Activated naive CD4-positive, alpha-beta T cell (primary cell): ENCODE measurements at places on chromosomes 4 and X.

GRCh38 chr4:7190691-7191545, 1.4 kb upstream of the SORCS2 start:
- DNase-seq: no peak

- no peak for DNase-seq
Observed at GRCh38 chrX:1205681-1206611, 6.5 kb downstream of the CRLF2 start.

DNA sequence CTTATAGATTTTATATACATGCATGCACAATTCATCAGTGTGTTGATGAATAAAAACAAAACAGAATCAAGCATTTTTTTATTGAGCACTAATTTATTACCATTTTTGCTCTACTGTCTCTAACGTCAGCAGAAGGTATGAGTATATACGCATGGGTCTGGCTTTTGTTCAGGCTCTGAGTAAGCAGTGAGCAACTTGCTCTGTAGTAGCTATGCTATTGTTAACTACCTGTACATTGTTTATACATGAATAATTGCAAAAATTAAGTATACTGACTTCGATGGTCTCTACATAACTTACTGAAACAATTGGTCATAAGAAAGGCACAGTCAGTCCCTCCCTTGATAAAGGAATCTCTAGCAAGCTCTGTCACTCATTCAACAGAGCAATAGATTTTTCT, 122.9 kb downstream of the RS1 start:
- no peak for DNase-seq

- no peak for DNase-seq
Observed at GRCh38 chr4:128670513-128670912, 139.0 kb upstream of the JADE1 start.

DNA sequence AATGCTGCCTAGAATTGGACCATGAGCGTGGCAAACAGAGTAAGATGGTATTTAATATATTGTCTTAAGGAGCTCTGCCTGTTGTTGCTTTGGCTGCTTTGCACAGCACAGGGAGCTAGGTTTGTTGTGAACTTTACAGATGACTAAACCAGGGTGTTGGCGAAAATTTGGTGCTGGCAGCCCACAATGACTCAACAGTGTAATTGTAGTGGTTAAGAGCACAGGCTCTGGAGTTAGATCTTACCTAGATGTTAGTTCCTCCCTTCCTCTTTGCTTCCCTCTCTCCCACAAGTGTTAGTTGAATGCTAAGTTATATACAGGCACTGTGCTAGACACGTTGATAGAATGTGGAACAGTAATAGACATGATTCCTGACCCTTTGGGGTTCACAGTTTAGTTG, 128.9 kb upstream of the TRPC5 start:
- no peak for DNase-seq

GRCh38 chr4:70280567-70280966, 38.2 kb downstream of the CSN3 start:
- DNase-seq: no peak

- DNase-seq: no peak
Observed at GRCh38 chrX:42398967-42399631, 378.9 kb downstream of the PPP1R2C start.

DNA sequence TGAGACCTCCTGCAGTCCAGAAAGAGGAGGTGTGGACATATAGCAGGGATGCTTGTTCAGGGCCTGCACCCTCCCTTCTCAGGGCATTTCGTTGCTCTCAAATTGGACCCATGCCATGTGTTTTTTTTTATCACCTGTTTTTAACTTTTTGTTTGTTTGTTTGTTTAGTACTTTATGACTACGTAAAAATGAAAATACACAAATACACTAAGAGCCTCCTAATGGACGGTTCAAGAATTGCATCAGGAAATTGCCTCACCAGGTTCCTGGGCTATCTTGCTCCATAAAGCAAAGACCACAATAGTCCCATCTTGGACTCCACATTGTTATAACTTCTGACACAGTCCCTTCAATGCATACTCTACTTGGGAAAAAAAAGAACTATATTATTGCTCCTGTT, 1685.9 kb upstream of the TENM3 start:
- DNase-seq: no peak

- DNase-seq: no peak
Observed at GRCh38 chrX:318068-318738, 393 bp downstream of the GTPBP6 start.

GRCh38 chr4:4981827-4982226, 37.4 kb downstream of the CYTL1 start:
- DNase-seq: no peak

GRCh38 chr4:26741491-26741871, 119.2 kb upstream of the STIM2 start:
- DNase-seq: no peak

DNA sequence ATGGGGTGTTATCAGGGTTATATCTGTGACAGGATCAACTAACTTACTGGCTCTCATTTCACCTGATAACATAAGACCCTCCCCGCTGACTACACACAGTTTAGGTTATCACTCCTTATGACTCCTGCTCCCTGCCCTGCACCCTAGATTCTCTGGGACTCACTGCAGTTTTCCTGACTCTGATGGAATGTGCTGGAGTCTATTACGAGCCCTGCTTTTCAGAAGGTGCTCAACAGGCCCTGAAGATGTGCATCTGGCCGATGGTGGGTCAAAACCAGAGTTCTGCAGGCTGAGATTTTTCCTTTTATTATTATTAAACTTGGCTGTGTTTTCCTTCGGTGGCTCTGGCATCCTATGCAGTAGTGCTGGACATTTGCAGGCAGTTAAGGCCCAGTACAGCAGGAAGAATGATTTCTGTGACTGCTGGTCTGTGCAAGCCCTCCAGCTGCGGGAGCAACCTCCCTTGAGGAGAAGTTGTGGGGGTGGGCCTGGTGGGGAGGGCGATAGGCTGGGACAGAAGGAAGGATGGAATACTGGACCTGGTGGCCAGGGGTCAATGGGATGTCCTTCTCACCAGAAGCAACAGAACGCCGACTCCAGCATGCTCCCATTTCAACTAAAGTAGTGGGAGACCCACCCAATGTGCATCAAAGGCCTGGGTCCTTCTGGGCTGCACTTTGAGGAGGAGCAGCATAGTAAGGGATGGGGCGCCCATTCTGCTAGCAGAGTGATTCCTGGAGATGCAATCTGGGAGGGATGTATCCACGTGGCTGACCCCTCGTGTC, 11.0 kb downstream of the SOD3 start:
- no peak for DNase-seq

- no peak for DNase-seq
Observed at GRCh38 chr4:5816101-5816500, 76.8 kb downstream of the CRMP1 start.

DNA sequence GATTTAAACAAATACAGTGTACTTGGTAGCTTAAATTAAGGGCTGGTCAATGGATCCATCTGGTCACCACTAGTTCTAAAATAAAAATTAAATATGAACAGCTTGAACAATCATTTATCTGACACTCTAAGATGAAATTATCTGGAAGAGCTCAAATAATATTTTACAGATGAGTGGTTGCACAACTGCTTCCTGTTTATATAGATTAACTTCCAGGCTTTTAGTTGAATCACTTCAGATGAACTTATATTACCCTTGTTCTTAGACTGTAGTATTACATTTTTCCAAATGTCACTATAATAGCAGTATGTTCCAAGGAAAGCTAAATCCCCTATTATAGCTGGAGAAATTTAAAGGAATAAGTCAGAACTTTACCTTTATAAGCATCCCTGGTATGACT, 92.4 kb upstream of the SMIM10 start:
- no peak for DNase-seq

- peak; percentile 9 for DNase-seq
Observed at GRCh38 chrX:53317365-53318069, 36.1 kb upstream of the IQSEC2 start.

- no peak for DNase-seq
Observed at GRCh38 chr4:189202869-189203271, 737.8 kb upstream of the FRG1 start.

DNA sequence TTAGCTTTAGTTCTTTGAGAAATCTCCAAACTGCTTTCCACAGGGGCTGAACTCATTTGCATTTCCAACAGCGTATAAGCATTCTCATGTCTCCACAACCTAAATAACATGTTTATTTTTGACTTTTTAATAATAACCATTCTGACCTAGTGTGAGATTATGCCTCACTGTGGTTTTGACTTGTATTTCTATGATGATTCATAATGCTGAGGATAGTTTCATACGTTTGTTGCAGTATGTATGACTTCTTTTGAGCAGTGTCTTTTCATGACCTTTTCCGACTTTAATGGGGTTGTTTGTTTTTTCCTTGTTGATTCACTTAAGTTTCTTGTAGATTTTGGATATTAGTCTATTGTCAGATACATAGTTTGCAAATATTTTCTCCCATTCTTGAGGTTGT, 1833.0 kb upstream of the PCDH10 start:
- no peak for DNase-seq

DNA sequence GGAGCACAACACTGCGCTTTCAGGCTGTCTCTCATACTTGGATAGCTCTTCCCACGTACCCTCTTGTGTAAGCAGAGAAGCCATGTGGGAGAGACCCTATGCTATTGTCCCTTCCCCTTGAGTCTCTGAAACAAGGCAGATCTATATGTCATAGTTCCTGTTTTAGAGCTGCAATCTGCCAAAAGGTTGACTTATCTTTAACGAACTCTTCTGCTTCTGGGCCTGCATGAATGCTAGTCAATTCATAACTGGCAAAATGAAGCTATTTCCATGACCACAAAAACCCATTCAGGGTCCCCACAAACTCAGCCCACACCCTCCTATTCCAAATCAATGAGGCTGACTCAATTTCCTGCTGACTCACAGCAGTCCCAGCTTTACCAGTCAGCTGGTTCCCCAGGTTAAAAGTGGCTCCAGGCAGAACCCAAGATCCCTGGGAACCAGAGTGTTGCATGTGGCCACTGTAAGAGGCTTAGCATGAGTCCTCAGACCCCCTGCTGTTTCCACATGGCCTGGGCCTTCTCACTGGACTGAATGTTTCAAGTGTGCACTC, 25.3 kb upstream of the SOD3 start:
- no peak for DNase-seq
